Activated CD4-positive, alpha-beta T cell treated with anti-CD3 and anti-CD28 coated beads for 1 hour (primary cell): ENCODE measurements at places on chromosomes 16 and 17.

DNA sequence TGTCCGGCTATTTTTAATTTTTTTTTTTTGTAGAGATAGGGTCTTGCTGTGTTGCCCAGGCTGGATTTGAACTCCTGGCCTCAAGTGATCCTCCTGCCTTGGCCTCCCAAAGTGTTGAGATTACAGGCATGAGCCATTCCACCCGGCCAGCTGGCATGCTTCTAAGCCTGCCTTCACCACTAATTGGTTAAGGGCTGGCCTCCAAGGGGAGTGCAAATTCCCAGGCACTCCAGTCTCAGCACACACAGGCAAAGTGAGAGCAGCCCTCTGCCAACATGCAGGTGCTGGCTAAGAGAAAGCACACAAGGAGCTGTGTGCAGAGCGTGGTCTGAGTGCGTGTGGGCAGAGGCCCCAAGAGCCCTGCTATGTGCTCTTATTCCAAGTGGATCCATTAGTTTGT lies 149.8 kb upstream of the HS3ST2 start:
- no peak for DNase-seq

DNA sequence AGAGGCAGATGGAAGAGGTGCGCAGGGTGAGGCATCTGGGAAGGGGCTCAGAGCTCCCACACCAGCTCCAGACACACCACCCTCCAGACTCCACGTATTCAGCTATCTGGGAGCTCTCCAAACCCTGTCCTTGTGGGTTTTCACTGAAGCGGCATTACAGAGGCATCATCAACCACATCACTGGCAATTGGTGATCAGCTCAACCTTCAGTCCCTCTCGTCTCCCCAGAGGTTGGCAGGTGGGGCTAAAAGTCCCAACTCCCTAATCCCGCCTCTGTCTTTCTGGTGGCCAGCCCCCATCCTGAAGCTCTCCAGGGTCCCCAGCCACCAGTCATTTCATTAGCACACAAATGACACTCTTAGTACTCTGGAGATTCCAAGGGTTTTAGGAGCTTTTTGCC lies 123.9 kb downstream of the KCNJ12 start:
- DNase-seq: no peak

DNA sequence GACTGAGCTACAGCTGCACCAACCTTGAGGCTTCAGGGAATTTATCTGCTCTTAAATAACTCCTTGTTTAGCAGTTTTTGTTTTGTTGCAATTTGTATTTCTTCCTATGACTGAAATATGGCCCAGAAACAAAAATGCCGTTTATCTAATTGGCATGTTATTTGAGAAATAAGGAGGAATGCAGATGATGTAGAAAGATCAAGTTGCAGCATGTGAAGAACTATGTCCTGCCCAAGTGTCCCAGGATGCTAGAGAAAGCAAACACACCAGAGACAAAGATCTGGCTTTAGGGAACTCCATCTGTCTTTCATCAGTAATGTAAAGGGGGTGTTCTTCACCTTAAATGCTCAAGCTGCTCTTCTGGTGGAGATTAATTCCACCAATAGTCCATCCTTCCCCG lies 29.7 kb downstream of the USP31 start:
- no peak for DNase-seq

DNA sequence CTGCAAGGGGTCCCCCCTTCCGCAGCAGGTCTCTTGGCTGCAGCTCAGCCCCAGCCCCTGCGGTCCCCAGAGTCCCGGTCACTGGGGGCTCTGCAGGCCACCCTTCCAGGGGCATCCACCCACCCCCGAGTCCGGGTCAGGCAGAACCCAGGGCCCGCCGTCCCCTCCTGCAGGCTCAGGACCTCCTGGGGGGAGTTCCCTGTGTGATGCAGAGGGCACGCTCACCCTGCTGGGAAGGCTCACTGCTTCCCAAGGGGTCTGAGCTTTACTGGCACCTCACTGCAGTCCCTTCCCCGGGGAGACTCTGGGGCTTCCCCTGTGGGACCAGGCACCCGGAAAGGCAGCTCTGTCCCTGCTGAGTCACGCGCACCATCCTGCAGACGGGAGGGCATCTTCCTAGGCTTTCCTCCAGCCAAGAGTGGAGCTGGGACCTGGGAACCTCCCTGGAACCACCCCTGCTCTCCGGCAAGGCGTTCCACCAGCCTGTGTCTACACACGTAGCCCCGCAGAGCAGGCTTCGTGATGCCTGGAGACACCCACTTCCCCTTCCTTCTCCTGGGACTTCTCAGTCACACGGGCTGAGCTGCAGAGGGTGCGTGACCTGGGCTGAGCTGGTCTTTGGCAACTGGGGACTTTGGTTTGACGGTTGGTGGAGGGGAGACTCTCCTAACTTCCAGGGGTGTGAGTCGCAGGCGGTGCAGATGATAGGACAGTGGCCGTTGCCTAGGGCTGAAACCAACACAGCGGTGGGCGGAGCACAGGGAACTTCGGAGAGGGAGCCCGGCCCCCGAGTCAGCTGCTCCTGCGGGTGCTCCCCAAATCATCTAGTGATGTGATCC lies 23.4 kb downstream of the SLC25A10 start:
- DNase-seq: no peak
